ENCODE measurements at places on chromosomes 3 and 15.

DNA sequence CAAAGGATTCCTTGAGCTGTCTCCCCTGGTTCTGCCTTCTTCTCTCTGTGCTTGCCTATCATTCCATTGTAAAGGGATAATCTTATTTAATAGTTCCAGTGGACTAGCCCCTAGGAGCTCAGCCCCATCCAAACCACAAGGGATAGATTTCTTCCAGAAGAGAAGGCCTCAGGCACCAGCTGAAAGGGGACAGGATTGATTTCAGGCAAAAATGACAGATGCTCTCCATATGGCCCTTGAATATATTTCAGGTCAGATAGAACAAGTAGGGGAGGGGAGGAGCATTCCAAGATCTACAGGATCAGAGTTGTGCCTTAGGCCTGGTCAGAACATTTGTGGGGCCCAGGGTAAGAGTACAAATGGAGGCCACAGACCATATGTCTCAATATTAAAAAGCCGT lies 85.3 kb downstream of the RPLP1 start:
- no peak for DNase-seq

DNA sequence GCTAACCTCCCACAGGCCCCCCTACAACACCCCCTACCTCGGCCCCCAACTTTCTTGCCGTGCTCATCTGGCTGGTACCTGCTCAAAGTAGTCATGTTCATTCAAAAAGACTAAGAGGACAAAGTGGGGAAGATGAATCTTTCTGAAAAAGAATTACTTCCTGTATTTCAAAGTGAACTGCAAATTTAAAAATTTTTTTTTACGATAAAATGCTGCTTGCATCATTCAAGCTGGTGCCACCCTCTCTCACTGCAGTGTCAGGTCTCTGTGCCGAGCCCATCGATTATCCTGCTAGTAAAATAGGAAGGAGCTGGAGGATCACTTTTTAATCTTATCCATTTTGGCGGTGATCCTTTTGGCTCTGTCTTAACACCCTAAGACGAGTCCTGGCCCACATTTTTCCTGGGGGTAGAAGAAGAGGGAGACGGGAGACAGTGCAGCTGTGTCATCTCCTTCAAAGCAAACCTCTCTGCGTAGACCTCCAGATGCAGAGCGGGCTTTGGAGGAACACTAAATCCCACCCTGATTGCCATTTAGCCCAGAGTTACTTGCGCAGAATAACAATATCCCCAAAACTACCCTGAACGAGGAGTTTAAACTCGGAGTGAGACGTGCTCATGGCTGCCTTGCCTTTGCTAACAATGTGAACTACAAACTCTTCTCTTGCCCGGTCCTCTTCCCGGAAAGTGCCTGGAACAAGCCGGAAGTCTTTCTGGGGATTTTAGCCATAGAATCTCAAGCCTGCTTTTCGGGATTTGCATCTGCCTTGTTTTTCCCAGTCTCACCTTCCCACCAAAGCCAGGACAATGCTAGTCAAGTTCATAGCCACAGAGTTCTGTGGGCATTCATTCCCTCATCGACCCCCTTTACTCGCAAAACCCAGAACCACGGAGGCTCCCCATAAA lies 66.2 kb upstream of the CGNL1 start:
- DNase-seq: no peak

DNA sequence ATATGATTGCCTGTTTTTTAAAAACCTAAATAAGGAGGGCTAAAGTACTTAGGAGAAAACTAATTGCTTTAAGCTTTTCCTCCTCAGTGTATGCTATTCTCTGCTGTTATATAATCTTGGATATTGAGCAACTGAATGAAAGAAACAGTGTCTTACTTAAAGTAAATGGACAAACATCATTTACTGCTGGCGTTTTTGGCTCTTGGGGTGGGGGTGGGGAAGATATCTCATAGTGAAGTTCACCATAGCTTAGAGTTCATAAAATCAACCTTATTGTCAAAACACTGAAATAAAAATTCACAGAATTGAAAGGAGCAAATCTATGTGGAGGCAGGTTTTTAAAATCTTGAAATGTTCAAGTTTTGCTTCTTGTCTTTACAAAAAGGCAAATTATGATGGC lies 256.4 kb upstream of the SOX2 start:
- no peak for DNase-seq

DNA sequence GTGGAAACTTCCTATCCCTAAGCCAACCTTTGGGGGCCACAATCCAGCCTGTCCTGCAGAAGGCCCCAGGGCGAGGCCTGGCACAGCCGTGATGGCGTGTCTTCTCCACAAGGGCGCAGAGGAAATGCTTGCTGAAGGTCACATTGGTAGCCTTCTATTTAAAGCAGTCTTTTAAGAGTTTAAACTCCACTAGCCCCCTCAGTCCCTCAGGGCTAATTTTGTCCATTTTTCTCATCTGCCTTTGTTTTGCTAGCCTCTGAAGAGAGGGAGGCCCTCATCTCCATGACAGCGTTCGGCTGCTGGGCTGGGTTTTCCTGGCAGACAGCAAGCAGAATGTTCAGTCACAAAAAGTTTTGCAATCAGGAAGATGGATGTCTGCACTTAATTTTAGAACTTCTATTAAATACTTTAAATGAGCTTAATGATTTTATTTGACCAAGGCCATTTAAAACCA lies 40.8 kb downstream of the RARB start:
- DNase-seq: no peak

- DNase-seq: no peak
Measured at GRCh38 chr3:159781867-159782266, 206.8 kb upstream of the IL12A start.

DNA sequence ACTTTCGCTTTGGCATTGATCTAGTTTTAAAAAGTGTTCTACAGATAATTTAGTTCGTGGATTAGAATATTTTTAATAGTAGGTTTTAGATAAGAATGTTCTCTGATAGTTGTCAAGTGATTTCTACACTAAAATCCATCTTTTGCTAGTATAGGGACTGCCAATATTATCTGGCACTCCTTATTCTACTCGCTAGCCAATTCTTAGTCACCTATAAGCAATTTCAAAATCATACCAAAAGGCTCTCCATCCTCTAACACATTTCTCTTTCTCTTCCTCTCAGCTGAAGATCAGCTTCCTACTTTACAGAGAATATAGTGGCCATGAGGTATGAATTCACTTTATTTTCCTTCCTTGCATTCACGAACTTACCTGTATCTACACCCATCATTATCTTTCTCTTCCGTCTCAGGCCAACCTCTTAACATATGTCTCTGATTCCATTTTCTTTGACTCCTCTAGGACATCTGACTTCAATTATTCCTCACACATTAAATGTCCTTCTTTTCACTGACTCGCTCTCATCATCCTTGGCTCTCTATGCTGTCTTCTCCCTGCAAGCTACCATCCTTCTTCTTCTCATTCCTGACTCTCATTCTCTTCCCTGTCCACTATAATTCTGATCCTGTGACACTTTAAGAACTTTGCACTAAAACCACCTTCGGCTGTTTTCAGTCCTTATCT lies 35.5 kb downstream of the C3orf80 start:
- no peak for DNase-seq

DNA sequence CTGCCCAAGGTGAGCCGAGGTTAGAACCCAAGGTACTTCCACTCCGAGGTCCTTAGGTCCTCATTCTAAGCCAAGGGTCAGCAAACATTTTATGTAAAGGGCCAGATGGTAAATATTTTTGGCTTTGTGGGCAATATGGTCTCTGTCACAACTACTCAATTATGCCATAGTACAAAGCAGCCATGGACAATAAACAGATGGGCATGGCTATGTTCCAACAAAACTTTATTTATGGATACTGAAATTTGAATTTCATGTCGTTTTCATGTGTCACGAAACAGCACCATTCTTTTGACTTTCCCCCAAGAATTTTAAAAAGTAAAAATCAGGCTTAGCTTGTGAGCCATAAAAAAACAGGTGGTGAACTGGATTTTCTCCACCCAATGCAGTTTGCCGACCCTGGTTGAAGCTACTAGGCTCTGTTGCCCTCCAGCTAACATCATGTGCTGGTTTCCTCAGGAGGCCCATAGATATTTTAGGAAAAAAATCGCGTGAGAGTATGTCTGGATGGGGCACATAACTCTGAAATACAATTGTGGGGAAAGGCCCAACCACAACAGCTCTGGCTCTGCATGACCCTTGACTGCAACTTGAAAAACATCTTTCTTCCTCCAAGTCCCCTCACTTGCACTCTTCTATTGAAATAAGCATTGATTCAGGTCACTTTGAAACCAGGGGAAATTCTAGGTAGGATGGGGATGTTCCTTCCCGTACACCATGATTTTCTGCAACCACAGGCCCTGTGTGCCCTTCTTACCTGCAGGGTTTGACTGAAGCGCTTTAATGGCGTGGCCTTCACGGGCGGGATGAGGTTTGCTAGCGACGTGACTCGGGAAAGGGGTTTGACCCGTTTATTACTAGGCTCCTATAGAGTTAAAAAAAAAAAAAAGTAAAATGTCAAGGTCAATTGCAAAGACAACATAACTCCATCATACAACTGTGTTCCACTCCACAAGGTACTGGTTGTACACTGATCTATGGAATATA lies 28.5 kb downstream of the ARHGEF3 start:
- DNase-seq: no peak

- DNase-seq: peak; percentile 50
Measured at GRCh38 chr3:72418244-72418643, 430.0 kb downstream of the SHQ1 start.

GRCh38 chr15:71302861-71303410 lies 187.7 kb downstream of the THSD4 start:
- no peak for DNase-seq

DNA sequence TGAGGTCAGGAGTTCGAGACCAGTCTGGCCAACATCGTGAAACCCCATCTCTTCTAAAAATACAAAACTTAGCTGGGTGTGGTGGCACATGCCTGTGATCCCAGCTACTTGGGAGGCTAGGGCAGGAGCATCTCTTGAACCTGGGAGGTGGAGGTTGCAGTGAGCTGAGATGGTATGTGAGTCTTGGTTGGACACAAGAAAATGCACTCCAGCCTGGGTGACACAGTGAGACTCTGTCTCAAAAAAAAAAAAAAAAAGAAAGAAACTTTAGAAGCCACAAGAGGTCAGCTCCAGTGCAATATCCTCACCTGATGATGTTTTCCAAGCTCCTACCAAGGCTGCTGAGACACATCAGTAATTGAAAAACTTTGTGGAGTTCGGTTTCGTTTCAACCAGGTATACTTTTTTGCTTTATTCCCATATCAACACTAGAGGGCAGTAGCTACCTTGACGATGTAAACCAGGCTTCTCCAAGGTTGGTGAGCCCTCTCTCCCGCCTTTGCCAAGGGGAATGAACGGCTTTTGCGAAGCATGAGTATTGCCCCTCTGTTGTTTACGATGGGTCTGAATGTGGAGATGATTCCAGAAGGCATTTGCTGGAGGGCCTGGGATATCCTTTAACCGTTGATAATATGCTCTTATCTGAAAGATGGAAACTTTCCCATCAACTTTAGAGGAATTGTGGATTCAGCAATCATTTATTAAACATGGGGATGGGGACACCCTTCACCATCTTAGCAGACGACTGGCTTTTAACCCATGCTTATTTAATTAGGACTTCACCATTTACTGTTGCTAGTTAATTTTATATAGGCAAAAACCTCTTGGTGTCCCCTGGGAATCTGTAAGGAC lies 202.8 kb downstream of the SV2B start:
- peak; percentile 62 for DNase-seq

- DNase-seq: no peak
Measured at GRCh38 chr3:182533394-182533793, 259.9 kb upstream of the ATP11B start.

- no peak for DNase-seq
Measured at GRCh38 chr15:25170781-25171110, 216.0 kb downstream of the SNRPN start.

DNA sequence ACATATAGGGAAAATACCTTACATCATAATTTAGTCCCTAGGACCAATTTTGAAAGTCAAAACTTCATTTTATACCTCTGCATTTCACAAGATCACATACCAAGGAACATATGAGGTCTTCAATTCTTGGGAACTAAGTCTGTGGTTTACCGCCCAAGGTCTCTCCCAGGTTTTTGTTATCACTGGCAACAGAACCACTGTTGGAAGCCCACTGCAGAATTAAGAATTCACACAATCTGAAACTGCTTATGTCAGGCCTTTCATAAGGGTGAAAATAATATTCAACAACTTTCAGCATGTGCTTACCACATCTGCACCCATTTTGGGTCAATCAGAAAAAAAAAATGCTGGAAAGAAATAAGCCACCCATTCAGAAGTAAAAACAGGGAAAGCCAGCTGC lies 107.2 kb upstream of the MME start:
- DNase-seq: no peak

DNA sequence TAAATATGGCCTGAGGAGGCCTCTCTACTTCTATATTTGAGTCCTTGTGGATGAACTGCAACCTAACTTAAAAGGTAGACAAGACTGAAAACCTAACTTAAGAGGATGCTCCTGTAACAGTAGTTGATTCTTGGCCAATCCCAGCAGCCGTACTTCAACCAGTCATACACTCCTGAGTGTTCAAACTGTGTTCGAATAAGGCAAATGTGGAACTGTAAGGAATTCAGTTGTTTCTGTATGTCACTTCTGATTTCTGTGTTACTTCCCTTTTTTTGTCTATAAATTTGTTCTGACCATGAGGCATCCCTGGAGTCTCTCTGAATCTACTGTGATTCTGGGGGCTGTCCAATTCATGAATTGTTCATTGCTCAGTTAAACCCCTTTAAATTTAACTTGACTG lies 20.5 kb downstream of the GALK2 start:
- DNase-seq: no peak

DNA sequence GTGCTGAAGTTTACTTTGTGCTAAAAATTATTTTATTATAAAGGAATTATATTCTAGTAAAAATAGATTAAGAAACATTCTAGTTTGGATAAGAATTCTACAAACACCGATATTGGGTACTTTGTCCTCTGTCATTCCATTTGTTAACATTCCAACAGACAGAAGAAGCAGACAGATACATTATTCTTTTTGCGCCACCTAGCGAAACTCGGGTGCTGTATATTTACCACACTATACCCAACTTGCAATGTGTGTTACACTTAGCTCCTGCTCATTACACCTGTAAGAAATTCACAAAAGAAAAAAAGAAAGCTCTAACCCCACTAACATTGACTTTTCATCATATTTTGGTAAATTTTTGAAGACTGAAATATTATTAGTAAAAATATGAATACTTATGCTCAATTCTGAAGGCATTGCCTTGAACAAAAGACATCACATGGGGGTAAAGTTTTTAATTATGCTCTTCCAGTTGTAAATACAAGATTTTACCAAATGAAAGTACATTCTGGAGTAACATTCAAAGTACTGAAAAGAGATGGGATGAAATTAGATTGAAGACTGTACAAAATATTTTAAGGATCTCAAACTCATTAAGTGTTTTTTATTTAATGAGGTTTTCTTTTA lies 136.5 kb upstream of the MLF1 start:
- DNase-seq: peak; percentile 45

GRCh38 chr15:92886042-92886537 lies 14.0 kb upstream of the CHD2 start:
- no peak for DNase-seq

GRCh38 chr3:71166339-71167240 lies 416.9 kb downstream of the FOXP1 start:
- DNase-seq: no peak
